Stimulated activated CD8-positive, alpha-beta memory T cell treated with anti-CD3 and anti-CD28 coated beads, Interleukin-2, amount 100 ng/mL, for 1 hour (primary cell): ENCODE measurements at places on chromosomes 5 and 9.

DNA sequence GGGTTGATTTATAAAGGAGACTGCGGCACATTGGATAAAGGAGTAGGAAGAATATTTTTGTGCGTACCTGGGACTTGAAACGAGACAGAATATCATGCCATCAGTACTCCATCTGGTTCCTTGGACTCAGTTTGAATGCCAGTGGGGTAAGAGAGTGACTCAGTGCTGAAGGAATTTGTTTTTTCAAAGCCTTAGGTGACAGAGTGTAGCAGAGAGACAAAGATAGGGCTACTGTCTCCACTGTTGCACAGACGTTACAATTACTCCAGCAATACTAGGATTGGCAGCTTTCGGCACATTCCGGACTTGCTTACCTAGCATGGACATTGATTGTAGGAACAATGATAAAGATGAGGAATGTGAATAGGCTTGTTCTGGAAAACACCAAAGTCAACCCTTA is 250.7 kb downstream of the KCTD16 start:
- DNase-seq: no peak

DNA sequence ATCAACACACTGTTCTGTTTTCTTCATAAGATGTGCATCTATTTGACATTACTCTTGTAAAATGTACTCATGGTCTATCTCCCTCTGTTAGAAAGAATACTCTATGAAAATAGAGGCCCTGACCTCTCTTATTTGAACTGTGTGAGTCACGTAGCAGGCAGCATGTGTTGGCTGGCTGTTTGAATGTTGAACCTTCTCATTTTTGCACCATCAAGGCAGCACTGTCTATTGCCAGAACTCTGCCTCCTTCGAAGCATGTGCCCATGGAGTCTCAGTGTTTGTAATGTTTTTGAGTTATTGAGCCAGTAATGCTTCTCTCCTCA is 144.4 kb downstream of the ALDH1A1 start:
- no peak for DNase-seq

- no peak for DNase-seq
Measured at GRCh38 chr9:137127301-137128157, 11.4 kb upstream of the GRIN1 start.

DNA sequence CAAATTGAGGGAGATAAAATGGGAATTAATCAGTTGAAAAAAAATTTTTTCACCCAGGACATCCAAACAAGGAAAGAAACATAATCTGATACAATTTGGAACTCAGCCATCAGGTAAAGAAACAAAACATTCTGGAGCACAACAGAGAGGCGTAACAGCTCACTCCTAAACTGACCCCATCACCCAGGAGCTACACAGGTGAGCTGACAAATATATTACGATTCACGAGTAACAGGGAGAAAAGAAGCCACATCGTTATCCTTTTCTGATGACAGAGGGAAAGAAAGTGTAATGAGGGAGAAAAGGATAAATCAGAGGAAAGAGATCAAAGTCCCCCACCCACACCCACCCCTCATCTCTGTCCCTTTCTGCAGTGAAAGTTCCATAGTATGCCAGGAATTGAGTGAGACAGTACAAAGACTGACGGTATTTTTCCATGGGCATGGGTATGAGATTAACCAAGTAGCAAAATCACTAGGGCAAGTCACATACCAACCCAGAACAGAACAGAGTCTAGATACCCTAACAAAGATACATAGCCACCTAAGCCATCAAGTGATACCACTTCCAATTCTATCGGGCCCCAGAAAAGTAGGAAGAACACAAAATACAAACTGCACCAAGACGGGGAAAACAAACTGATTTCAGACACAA is 45.4 kb downstream of the TMEM245 start:
- no peak for DNase-seq

- DNase-seq: no peak
Measured at GRCh38 chr5:108516785-108517184, 134.9 kb upstream of the FBXL17 start.
